ENCODE measurements at places on chromosomes 5 and 9.

- DNase-seq: peak; percentile 75
Measured at GRCh38 chr9:34500623-34501267, 22.0 kb downstream of the ENHO start.

GRCh38 chr5:87029951-87030350 lies 237.7 kb upstream of the RASA1 start:
- no peak for DNase-seq

DNA sequence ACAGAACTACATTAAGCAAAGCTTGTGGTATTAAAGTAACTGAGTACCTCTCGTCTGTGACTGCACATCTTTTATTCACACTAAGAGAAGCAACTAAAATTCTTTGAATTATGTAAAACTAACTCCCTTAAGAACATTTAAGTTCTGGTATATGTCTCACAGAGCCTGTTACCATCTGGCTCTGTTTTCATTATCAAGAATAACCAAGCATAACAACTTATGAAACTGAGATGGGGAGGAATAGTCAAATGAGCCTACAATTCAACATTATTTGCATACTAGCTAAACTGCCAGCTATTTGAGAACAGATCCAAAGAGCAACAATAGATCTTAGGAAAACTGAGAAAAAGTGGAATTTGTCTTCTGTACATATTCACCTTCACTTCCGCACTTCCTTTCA lies 25.3 kb upstream of the ISOC1 start:
- DNase-seq: no peak

- DNase-seq: no peak
Measured at GRCh38 chr9:129276486-129277230, 98.6 kb upstream of the IER5L start.

DNA sequence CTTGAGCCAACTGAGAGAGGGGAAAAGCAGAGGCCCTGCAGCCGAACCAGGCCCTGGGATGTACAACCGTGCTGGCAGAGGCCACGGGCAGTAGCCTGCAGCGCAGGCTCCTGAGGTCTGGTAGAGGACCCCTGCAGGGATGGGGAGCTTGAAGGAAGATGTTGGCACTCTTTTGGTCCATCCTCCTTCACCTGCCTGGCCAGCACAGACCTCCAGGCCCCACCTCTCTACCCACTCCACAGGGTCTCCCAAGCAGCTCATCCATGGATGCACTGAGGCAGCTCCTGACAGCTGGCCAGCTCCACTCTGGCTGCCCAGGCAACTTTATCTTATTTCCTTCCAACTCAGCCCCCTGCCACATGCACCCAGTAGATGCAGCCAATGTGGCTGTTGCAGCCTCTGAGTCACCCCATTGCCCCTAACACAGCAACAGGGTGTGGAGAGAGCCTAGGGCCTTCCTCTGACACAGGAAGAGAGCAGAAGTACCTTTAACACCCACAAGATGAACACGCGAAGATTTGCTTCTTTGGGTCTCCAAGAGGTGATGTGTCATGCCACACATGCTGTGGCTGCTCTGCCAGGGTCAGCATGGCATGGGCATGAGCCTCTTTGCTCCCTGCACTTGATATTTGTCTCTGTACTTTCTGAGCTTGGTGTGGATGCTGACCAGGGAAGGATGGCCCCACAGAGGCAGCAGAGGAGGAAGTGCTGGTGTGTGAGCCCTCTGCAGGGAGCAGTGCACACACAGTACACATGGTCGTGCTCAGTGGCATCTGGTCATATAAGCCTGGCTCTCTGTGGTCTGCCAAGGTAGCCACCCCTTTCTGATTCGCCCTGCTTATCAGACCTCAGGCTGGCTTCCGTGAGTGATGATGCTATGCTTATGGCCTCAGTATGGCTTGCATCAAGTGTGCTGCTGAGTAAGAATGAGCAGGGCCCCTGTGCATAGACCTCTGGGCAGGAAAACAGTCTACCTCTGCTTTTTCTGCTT lies 117.2 kb downstream of the NRG2 start:
- no peak for DNase-seq

GRCh38 chr9:123630233-123630632 lies 274.2 kb downstream of the CRB2 start:
- DNase-seq: no peak

- DNase-seq: no peak
Measured at GRCh38 chr9:127689329-127690000, 17.3 kb upstream of the CFAP157 start.

- no peak for DNase-seq
Measured at GRCh38 chr5:1262381-1262780, 32.5 kb downstream of the TERT start.

- no peak for DNase-seq
Measured at GRCh38 chr9:75132244-75132643, 43.9 kb downstream of the OSTF1 start.

DNA sequence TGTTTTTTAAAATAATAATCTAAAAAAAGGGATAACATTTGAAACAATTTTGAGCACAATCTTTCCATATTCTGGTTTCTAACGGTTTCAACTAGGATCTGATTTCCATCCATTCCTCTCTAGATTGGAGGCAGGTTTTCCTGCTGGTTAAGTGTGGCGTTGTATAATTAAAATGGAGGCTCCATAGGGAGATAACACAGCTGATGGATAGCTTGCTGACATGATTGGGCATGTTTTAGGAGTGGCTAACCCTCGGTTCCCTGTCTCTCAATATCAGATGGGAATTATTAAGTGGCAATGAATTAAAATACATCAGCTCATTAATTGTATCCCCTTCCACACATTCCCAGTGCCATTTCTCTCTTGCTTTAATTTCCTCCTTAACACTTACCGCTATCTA lies 209.0 kb downstream of the ALDH1A1 start:
- no peak for DNase-seq

- DNase-seq: no peak
Measured at GRCh38 chr5:180648658-180649296, 623 bp downstream of the FLT4 start.

- DNase-seq: no peak
Measured at GRCh38 chr5:93123127-93123526, 457.9 kb downstream of the NR2F1-AS1 start.

GRCh38 chr5:156634301-156634700 lies 215.8 kb upstream of the PPP1R2B start:
- DNase-seq: no peak

DNA sequence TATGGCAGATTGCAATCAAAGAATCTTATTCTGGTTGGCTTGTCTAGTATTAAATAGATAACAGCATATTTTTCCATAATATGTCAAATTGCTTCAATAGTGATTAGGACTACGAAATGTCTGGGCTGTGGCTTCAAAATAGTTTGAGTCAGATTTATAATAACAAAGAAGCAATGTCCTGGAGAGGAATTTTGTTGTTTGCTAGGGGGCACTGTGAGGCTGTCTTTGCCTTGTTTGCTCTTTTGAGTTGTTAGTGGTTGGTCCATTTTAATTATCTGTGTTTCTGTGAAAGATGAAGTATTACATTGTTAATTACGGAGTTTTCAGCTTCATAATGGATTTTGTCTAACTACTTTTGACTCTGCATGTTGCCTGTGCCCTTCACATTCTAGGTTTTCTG lies 713.6 kb downstream of the TLE4 start:
- no peak for DNase-seq

- DNase-seq: no peak
Measured at GRCh38 chr9:129702589-129703520, 37.4 kb downstream of the PRRX2 start.

DNA sequence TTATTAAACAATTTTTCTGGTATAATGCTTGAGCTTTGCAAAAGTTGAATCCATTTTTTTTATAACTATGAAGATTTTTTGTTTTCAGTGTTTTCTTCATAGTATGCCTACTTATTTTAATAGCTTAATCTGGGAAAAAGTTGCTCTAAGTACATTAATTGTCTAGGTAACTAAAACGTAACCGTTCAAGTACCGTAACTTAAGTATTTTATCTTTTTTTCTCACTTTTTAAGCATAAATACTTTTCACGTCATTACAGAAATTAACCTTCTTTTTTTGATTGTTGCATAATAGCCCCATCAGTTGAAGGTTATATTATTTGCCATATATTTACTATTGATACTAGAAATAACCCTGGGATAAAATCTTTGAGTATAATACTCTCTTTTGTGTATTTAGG lies 15.2 kb downstream of the TNPO1 start:
- no peak for DNase-seq

- no peak for DNase-seq
Measured at GRCh38 chr5:92353107-92354030, 970.3 kb upstream of the ARRDC3 start.

GRCh38 chr9:114072184-114073140 lies 5.6 kb downstream of the AMBP start:
- no peak for DNase-seq

DNA sequence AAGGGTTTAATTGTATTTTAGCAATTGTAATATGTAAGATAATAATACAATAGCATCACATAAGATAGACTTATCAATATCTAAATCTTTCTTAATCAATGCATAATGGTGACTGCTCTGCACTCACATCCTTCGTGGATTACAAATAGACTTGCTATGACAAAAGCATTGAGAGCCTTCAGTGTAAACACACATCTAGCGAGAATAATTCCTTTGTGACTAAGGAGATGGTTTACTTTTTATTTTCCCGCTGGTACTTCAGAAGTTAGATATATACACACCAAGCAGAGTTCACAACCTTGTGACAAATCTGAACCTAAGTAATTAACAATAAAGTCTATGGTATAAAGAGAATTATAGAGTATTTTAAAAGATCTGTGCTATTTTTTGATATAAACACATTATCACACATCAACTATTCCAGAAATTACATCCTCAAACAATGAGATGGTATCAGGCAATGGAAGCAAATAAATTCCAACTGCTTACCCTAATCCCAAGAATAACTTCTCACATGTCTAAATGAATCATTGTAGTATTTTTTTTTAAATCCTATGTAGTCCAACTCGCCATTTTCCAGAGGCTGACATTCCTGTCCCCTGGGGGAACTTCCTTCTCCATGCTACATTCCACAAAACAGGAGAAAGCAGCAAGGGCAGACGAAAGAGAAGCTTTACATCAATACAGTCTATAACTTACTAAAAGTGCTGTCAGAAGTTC lies 51.2 kb downstream of the MAPKAP1 start:
- no peak for DNase-seq

GRCh38 chr9:133614056-133614455 lies 4.9 kb upstream of the FAM163B start:
- DNase-seq: no peak

GRCh38 chr9:107044872-107045271 lies 181.9 kb downstream of the ZNF462 start:
- peak; percentile 4 for DNase-seq

- DNase-seq: peak; percentile 94
Measured at GRCh38 chr5:139746691-139747582, 48.7 kb upstream of the PSD2 start.

GRCh38 chr5:174223355-174223754 lies 177.8 kb downstream of the NSG2 start:
- no peak for DNase-seq

GRCh38 chr5:33981408-33982162 lies 2.9 kb downstream of the SLC45A2 start:
- no peak for DNase-seq

GRCh38 chr9:6852243-6852963 lies 94.6 kb downstream of the KDM4C start:
- no peak for DNase-seq

- DNase-seq: no peak
Measured at GRCh38 chr9:132744881-132745755, 74.9 kb downstream of the GTF3C4 start.

- DNase-seq: no peak
Measured at GRCh38 chr5:50709471-50709870, 43.0 kb downstream of the PARP8 start.

GRCh38 chr5:43066799-43067741 lies 27.0 kb upstream of the ANXA2R start:
- peak; percentile 91 for DNase-seq

GRCh38 chr9:126295516-126295915 lies 31.1 kb upstream of the MVB12B start:
- DNase-seq: no peak

DNA sequence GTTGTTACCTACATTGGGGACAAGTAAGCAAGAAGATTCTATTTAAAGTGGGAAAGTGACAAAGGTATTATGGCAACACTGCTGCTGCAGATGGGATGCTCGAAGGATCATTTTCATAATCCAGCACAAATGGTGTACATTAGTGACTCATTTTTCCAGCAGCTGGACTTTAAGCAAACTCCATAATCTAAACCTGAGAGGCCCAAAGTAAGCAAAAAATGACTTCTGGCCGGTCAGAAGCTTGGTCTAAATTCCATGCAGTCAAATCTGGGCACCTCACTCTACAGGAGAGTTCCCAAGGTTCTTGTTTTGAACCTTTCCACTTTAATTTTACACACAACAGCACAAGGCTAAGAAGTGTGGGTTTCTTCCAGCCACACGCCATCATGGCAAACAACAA lies 43.6 kb upstream of the TRAF1 start:
- no peak for DNase-seq

DNA sequence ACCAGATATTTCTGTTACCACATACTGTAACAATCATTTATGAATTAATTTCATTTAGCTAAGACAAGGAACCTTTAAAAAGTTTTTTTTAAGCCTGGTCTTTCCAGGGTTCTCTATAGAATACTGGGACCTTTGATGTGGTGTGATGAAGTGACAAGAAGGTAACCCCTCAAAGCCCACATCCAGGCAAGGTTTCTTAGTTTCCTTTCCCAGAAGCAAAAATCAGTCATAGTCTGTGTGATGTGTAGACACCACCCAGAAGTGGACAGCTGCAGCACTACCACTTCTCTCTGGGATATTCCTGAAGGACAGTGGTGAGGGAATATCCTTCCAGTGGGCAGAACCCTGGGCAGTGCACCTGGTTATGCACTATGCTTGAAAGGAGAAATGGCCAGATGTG lies 115.6 kb downstream of the TTC39B start:
- DNase-seq: no peak

- no peak for DNase-seq
Measured at GRCh38 chr9:137310189-137311052, 8.3 kb upstream of the NRARP start.

DNA sequence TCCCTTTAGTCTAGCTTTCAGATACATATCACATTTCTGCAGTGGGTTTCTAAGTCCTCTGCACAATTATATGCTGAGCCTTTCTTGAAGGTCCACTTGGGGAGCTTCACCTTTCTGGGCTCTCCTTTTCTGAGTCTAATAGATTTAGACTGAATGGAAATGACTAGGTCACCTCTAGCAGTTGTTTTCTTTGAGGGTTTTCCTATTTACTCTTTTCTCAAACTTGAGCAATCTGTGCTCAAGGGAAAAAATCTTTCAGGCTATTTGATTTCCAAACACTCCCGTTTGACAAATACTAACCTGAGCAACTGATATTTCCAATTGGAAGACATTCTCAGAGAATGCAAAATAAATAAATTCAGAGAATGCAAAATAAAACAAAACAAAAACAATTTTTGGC lies 39.0 kb downstream of the ISOC1 start:
- no peak for DNase-seq

GRCh38 chr5:150440948-150441812 lies 8.4 kb downstream of the RPS14 start:
- no peak for DNase-seq

GRCh38 chr5:53031695-53032096 lies 42.5 kb downstream of the ITGA2 start:
- no peak for DNase-seq
